ENCODE measurements at places on chromosomes 16 and 17.
A peak's percentile ranks its signal among the peaks of the same experiment; 100 is the strongest.

DNA sequence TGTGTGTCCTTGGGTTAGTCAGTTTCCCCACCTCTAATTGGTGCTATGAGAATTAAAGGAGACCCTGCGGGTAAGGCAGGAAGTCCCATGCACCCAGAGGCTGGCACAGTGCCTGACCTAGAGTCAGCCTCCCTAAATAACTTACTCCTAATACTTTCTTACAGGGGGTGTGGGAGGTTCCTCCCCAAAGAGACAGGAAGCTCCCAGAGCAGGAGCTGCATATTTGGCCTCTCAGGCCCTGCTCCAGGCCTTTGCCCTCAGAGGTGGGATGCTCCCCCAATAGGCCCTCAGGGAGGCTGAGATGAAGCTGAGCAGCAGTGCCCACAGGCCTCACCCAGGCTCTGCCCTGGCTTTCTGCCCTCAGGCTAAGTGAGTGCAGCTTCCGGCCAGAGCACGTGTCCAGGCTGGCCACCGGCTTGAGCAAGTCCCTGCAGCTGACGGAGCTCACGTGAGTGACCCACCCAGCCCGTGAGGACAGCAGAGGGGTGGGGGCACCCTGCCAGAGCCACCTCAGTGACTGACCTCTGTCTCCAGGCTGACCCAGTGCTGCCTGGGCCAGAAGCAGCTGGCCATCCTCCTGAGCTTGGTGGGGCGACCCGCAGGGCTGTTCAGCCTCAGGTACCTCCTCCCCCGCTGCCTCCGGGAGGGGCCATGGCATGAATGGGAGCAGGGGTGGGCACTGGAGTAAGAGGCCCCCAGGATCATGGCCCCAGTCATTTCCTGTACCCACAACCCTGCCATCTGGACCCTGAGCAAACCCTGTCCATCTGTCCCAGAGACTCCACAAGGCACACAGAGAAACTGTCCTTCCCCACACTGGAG is 31.1 kb upstream of the CPNE2 start:
- peak; percentile 97 for DNase-seq

DNA sequence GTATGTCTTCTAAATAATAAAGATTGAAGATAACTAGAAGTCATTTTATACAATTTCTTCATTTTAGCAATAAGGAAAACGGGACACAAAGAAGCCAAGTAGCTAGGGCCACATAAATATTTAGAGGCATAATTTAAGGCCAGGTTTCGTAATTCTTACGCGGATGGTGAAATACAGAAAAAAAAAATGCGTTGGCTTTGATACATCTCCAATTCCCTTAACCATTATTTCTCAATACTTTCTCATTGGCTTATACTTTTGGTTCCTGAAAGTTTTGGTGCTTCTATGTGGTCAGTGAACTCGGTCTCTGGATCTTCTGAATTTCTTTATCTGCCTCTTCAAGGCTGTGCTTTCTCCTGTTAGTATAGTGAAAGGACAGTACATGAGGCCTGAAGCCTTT is 888.1 kb downstream of the KCNJ2 start:
- no peak for DNase-seq

- DNase-seq: no peak
Observed at GRCh38 chr16:58842156-58842555, 108.0 kb upstream of the GOT2 start.

DNA sequence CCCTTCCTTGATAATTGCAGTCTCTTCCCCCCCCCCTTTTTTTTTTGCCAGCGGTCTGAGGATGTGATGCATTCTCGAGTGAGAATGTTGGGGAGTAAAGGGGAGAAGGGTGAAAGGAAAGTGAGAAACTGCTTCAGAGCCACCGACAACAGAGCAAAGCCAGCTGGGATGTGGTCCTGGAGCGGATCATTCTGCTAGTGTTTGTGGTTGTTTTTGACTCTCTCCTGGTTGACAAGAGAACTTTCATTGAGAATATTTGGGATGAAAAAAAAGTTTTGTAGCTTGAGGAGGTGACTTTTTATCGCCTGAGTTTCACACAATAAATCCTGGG is 1.3 kb downstream of the NF1 start:
- DNase-seq: no peak

DNA sequence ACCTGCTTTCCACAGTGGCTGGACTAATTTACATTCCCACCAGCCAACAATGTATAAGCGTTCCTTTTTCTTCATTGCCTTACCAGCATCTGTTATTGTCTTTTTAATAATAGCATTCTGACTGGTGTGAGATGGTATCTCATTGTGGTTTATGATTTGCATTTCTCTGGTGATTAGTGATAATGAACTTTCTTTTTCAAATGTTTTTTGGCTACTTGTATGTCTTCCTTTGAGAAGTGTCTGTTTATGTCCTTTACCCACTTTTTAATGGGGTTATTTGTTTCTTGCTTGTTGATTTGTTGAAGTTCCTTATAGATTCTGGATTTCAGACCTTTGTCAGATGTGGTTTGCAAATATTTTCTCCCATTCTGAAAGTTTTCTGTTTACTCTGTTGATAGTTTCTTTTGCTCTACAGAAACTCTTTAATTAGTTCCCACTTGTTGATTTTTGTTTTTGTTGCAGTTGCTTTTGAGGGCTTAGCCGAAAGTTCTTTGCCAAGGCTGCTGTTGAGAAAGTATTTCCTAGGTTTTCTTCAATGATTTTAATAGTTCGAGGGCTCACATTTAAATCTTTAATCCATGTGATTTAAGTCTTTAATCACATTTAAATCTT is 26.8 kb downstream of the ITGAM start:
- no peak for DNase-seq

DNA sequence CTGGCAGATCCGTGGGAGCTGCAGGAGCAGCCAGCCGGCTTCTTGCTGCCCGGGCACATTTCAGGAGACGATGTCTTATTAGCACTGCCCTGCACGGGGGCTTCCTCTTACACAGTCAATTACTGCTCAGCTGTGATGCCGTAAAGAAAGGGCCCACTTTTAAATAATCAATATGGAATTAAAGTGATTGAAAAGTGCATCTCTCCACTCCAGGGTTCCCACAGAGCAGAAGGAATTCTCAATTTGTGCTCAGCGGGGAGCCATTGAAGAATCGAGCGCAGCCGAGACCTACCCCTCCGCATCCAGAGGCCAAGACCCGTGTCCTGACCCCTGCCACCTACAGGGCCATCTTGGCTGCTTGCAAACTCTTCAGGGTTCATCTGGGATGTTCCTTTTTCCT is 399.4 kb upstream of the C16orf82 start:
- no peak for DNase-seq

Data from tibial artery (tissue), 4 donors.